Urothelium cell line (cell line): ENCODE measurements at places on chromosomes 3 and 15.

GRCh38 chr15:50262533-50262932 is 3.0 kb downstream of the HDC start:
- no peak for DNase-seq

DNA sequence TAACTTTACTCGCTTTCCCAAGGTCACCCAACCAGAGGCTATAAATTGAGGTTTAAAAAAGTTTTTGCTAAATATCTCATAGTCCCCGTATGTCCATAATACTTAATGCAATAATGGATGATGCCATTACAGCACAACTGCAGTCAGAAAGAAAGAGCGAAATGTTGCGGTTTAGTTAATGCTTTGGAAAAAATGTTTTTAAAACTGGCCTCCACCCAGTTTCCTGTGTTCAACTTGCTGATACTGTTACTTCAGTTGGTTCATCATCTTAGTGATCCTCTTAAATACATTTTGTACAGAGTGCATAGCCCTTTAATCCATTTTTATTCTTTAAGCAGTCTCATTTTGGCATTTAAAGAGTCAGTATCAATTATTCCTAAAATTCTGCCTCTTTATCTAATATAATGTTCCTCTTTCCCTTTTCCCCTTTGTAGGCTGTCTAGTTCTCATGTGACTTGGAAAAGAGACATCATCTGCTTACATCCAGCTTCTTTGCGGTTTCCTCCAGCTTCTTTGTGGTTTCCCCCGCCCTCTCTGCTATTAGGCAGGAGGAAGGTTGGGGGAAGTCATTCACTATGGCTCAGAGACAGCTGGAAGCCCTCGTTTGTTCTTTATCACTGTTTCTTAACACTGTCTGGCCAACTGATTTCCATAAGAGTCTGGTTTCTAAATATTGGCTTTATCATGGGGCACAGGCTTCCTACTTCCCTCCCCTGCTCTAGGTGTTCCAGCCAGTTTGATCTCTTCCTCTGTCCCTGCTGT is 154.3 kb downstream of the GOLIM4 start:
- peak; percentile 66 for DNase-seq

DNA sequence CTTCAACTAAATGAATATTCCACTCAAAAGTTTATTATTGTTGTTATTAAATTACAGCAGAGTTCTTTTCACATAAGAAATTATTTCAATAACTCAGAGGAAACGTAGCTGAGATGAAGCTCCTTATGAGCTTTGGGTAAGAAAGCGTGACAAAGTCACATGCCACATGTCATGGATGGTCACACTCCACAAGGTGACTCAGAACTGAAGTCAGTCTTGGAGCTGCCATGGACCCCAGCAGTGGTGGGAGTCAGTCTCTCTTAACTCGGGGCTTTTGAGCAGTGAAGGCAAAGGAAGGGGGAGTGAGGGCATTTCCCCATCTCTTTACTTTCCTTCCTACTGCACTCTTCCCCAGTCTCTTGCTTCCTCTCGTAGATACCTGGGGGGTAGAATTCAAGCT is 87.5 kb upstream of the FAM3D start:
- no peak for DNase-seq

DNA sequence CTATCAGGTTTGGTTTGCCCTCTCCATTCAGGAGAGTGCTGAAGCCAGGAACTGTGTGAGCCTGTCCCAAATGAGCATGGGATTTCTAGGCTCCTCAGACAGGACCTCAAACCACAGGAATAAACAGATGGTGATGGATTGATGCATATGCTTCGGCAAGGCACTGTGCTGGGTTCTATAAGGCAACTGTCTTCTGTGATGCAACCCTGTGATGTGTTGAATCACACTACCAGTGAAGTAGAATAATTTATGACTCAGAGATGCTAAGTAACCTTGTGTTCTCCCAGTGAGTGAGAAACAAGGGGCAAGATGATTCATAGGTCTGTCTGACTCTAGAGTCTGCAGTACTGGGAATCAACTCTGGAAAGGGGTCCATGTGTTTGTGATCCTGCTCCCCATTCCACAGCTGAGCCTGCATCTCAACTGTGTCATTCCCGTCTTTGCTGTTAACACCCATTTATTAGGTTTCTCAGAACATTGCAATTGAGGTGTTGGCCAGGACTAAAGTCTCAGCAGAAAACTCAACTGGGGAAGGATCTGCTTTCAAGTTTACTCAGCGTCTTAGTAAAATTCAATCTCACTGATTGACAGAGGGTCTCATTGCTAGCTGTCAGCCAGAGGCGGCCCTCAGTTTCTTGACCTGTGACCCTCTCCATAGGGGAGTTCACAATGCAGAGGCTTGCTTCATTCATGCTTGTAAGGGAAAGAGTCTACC is 510.1 kb upstream of the CFAP20DC start:
- peak; percentile 83 for DNase-seq

DNA sequence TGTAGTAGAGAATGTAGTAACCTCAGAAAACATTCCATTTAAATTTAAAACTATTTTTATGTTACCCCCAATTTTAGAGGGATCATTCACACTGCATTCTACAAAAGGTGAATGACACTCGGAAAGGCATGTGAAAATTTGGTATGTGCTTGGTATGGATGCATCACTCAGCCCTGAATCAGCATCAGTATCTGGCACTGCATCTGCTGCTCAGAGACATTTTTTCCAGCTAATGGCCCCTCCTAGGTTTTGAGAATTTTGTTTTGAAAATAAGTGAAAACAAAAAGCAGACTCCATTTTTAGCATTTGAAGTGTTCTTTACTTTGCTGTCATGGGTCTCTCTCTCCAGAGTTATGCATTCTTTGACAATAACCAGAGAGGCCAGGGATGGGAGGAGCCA is 15.6 kb upstream of the WWTR1 start:
- DNase-seq: no peak

DNA sequence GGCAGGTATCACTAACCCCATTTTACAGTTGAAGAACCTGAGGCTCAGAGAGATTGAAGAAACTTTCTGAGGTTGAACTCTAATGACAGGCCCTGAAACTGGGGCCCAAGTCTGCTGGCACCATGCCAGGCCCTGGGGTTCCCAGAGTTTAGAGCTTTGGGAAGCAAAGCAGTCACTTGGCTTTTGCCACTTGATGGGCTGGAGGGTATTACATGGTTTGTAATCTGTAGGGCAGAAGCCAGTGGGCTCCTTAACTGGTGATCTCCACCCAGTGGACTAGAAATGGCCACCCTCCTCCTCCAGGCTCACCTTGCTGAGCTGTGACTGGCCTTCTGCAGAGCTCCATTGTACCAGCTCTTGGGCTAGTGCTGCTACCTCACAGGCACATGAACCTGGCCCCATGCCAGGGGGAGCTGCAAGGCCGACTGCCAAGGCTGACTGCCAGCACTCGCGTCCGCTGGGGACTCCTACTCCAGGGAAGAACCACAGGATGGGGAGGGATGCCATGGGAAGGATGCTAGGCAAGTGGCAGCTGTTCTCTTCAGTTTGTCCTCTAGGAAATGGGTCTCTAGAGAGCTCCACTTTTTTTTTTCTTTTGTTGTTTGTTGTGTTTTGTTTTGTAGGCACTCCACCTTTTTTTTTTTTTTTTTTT is 104.8 kb downstream of the ETFA start:
- DNase-seq: peak; percentile 61

- no peak for DNase-seq
Measured at GRCh38 chr15:26628071-26628470, 144.8 kb downstream of the GABRB3 start.

- DNase-seq: no peak
Measured at GRCh38 chr15:65072027-65072426, 4.2 kb upstream of the RASL12 start.

DNA sequence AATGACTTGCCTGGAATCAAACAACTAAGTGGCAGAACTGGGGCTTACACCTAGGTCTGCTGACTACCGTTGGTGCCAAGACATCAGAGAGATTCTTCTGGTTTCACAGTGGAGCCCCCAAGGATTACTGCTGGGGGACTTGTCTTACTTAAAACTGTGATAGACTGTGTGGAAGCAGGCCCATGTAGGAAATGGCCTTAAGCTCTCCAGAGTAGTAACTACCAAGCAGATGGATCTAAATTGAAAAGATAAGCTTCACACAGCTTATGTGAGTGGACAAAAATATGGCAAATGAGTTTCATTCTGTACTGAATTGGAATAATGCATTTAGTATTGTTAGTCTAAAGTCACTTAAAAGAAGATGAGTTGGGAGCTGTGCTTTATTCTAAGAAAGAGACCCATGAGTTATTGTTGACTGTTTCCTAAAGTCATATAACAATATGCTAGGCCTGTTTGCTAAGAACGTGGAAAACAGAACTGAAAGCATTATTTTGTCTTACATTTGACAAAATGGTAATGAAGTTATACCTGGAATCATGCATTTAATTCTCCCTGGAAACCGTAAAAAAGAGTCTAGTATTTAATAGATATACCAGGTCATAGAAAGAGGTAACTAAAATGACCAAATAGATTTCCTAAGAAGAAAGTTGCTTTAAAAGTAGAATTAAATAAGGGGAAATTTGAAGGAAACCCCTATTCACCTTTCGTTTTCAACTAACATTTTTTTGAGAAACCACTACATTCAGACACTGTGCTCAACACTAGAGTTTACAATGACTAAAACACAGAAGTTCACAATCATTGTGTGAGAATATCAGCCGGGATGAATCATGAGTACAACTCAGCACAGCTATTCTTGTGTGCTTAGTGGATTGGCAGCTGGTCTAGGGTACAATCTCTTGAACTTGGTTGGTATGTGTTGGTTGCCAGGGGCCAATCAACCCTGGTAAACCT is 13.0 kb upstream of the MAPK6 start:
- no peak for DNase-seq

GRCh38 chr3:159860269-159861116 is 128.1 kb upstream of the IL12A start:
- DNase-seq: no peak

- DNase-seq: no peak
Measured at GRCh38 chr3:173770796-173771573, 373.4 kb downstream of the NLGN1 start.

GRCh38 chr3:42980909-42981308 is 1.8 kb downstream of the GASK1A start:
- no peak for DNase-seq

GRCh38 chr15:31200735-31201151 is 99.2 kb upstream of the TRPM1 start:
- no peak for DNase-seq

GRCh38 chr15:91845720-91846119 is 7.8 kb upstream of the SLCO3A1 start:
- DNase-seq: no peak

GRCh38 chr3:88725440-88726165 is 381.8 kb upstream of the EPHA3 start:
- no peak for DNase-seq

DNA sequence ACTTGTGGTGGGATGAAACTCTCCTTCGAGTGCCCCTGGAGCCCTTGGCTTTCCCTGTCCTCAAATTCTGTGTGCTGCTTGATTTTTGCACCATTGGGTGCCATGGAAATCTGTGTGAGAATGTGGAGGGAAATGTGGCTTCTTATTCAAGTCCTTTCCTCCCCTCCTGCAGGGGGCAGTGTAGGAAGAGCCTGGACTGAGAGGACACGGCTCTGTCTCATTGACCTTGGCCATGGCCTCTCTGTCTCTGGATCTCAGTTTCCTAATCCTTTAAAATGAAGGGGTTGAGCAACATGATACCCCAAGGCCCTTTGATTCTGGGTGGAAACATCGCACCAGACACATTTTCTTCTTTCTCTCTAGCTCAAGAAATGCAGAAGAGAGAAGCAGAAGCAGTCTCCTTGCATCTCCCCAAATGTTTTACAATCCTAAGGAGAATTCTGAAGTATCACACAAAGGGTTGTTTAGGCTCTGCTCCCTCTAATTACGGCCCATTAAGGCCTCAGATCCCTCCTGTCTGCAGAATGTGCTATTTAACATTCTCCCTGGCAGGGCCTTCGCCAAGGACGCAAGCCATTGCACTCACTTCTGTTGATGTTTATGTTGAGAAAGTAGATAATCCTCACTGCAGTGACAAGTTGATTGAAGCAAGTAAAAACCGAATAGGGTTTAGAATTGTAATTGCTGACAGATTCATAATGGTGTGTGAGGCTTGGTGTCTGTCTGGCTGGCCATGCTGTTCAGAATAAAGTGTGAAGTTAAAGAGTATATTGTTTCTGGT is 169.1 kb downstream of the TPRG1 start:
- DNase-seq: no peak

GRCh38 chr3:179056326-179056725 is 15.3 kb downstream of the ZMAT3 start:
- DNase-seq: no peak

GRCh38 chr3:46909535-46910161 is 32.1 kb downstream of the PTH1R start:
- DNase-seq: peak; percentile 88

- DNase-seq: no peak
Measured at GRCh38 chr15:100911086-100911485, 8.1 kb upstream of the LRRK1 start.

GRCh38 chr15:83208367-83208661 is 691 bp upstream of the HDGFL3 start:
- no peak for DNase-seq

DNA sequence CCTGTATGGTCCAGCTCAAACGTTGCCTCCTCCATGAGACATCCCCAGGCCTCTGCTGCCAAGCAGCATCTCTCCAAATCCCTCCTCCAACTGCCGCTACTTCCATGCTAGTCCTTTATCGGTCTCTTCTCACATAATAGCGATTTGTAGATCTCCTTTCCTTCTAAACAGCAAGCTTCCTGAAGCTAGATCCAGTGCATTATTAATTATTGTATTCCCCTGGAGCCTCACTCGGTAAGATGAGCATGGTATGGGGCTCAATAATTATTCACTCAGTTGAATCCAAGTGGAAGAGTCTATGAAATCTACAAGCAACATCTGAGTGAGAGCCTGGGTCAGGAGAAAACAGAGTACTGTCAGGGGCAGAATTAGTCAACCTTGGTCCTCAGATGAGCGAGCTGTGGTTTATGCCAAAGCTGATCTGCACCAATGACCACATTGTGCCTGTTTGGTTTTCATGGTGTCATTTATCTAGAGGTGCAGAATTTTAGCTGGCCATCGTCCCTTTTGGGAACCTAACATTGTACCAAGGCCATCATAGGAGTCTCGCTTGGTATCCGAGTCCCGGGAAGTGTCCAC is 93.8 kb upstream of the UBE2E1 start:
- DNase-seq: no peak

- no peak for DNase-seq
Measured at GRCh38 chr3:172347895-172348679, 100.2 kb downstream of the GHSR start.

GRCh38 chr15:95698951-95699350 is 631.5 kb upstream of the NR2F2 start:
- no peak for DNase-seq

DNA sequence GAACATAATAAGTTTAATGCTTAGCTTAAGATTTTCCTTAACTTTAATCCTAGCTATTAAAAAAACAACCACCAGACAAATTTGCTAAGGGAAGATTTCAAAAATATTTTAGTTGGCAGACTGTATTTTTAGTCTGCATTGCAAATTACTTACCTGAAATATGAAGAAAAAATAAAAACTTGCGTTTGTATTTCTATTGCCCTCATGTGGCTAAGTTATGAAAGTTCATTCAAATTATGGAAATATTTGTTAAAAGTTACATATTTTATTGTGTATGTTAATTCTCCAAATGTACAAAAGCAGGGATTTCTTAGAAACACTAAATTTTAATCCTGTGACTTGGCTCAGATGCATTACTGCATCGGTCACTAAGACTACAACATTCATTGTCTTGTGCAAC is 15.0 kb downstream of the GTF2A2 start:
- no peak for DNase-seq

GRCh38 chr3:23094890-23095462 is 108.2 kb upstream of the UBE2E2 start:
- DNase-seq: peak; percentile 82

- DNase-seq: peak; percentile 59
Measured at GRCh38 chr15:85752491-85752961, 42.2 kb downstream of the KLHL25 start.
